ENCODE measurements at places on chromosomes 4 and X.
A peak's percentile ranks its signal among the peaks of the same experiment; 100 is the strongest.

DNA sequence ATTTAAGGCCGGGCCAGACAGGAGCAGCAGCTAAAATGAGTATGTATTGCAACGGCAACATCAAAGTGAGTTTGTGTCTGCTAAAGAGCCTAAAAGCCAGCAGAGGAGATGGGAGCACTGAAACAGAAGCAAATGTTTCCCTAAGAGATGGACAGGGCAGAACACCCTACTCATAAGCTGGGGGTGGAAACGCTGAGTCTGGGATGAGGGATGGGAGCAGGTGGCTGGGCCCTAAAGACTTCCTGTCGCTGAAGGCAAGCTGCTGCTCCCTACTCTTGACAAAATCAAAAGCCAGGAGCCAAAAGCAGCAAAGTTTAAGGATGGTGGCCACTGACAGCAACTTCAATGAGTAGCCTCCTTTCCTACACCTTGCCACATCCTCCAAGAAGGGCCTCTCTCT, 40.6 kb upstream of the NAP1L5 start:
- DNase-seq: no peak

DNA sequence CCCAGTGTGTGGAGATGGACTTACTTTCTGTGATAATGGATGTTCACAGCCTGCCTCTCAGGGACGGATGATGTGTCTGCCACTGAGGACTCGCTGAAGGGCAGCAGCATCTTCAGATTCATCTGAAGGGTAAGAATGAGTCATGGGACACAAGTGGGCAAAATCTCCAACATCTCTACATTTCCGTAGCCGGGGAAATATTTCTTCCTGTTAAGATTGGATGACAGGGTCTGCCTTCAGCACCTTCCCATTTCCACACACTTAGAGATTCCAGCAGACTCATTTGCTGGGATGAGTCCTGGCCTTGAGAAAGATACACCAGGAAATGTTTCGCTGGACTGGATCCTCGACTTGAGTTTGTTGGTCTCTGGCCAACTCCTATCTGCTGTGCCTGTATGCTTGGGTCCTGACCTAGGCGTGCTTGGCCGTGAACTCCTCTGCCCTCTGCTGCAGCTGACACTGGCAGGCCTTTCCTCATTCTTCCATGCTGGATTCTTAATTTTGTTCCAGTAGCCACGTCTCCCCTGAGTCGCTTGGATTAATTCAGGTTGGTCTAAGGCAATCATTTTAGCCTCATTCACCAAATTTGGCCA, 46.5 kb upstream of the SOD3 start:
- no peak for DNase-seq

DNA sequence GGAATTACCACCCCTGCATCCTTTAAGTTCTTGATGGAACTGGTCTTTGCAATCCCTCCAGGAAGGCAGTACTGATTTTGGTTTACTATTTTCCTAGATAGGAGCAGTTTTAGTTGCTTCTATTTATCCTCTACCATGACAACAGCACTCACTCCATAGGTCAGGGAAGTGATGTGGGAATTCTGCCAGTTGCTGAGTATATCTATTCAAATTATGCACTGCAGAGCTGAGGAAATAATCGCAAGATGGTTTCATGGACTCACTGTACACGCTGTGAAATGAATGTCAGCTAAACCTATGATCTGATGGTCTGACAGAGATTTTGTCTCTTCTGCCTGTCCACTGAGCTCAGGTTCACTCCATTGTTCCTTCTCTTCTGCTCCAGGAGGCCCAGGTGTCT, 135.8 kb downstream of the FAAH2 start:
- DNase-seq: no peak

GRCh38 chrX:54116391-54116790, 66.7 kb downstream of the FAM120C start:
- no peak for DNase-seq

GRCh38 chrX:143788265-143788664, 67.7 kb upstream of the SPANXN2 start:
- DNase-seq: peak; percentile 5

GRCh38 chrX:20374900-20375438, 108.3 kb upstream of the RPS6KA3 start:
- no peak for DNase-seq

DNA sequence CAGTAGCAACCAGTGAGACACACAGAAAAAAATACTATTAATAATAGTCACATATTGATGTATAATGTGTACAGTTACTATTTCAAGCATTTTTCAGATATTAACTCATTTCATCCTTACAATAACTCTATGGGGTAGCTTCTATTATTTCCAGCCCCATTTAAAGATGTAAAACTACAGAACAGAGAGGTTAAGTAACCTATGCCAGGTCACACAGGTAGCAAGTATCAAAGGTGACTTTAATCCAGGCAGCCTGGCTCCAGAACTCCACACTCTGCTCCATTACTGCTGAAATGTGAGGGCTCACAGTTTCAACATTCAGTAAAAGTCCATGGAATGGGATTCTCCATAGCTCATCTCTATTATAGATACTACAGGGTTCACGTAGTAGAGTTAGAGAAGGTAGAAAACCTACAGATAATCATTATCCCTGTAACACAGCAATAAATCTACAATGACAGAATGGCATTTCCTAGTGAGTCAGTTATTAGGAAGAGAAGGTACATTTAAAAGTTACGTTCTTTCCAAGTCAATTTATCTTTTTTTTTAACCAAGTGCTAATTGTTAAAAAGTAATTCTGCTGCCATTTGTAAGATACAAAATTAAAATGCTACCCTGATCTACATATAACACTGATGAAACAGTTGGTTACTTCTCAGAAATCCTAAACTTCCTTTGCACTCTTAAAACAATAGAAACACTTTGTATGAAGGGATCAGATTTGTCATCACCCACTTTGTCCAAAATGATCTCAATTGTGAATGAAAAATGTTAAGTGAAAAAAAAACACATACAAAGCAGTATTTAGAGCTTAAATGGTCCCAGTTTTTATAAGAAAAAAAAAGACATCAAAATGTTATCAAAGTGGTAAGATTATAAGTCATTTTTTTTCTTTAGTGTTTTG, 18.7 kb downstream of the RELL1 start:
- no peak for DNase-seq

- peak; percentile 11 for DNase-seq
These were observed 7.2 kb downstream of the GSTCD start for GRCh38 chr4:105715692-105716278.

DNA sequence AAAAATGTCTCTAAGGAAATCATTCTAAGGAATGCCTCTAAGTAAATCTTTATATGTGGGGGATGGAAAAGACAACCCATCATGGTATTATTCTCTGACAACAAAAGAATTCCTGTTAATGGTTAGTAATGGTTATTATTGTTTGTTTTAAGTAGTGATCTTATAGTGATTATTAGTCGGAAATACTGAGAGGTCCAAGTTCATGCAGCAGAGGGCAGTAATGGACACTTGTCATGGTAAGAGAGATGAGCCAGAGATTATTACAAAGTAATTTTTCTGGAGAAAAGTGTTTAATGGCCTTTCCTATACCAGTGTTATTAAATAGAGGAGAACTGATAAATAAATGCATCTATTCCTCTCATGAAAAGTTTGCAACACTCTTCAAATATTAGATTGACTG, 8.1 kb upstream of the DKK2 start:
- no peak for DNase-seq

GRCh38 chrX:46587158-46587557, 13.6 kb downstream of the CHST7 start:
- no peak for DNase-seq

GRCh38 chr4:177579649-177580048, 137.4 kb upstream of the AGA start:
- DNase-seq: no peak

- no peak for DNase-seq
These were observed 37.6 kb downstream of the GPR174 start for GRCh38 chrX:79182071-79182470.

- DNase-seq: no peak
These were observed 88.2 kb downstream of the DOCK11 start for GRCh38 chrX:118583781-118584180.

DNA sequence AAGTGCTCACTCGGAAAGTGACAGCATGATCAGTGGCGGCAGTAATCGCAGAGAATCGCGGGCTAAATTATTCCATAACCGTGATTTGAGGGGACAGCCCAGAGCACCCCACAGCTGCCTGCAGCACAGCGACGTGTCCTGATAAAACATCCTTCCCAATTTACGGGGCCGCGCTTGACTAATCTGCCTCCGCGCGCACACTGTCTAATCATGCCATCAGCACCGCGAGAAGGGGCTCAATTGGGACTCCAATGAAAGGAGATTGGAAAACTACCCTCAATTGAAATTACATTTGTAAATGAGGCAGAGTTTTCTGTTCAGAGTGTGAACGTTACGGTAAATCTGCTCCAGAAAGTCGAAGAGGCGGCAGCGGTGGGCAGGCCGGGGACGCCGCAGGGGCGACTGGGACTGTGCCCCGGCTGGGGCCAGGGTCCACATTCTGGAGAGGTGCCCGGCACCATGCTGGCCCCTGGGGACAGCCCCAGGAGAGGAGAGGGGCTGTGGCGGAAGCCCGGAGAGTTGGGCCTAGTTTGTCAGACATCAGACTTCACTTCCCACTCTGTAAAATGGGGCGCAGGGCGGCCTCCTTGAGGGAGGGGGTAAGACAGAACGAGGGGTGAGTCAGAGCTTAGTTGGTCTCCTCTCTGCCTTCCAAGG, 107.7 kb downstream of the FAM53A start:
- DNase-seq: no peak
